ENCODE measurements at places on chromosomes 2 and 18.

GRCh38 chr2:101766871-101767739 lies 69.6 kb downstream of the MAP4K4 start:
- no peak for DNase-seq

DNA sequence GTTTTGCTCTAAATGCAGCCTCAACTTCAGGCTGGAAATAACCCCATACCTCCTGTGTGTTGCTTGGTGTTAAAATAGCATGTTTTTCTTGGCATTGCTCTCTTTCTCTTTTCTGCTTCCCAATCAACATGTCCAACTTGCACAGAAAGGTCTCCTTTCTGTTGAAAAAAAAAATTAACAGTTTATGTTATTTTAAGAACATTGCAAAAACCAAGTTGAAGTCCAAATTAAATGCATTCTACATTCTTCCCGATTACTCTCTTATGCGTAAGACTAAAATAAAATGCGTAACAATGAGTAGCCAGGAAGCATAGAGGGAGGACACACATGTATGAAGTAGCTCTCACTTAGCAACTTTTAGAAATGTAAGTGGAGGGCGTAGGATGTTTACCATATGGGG lies 1406.1 kb upstream of the NXPH2 start:
- DNase-seq: no peak

DNA sequence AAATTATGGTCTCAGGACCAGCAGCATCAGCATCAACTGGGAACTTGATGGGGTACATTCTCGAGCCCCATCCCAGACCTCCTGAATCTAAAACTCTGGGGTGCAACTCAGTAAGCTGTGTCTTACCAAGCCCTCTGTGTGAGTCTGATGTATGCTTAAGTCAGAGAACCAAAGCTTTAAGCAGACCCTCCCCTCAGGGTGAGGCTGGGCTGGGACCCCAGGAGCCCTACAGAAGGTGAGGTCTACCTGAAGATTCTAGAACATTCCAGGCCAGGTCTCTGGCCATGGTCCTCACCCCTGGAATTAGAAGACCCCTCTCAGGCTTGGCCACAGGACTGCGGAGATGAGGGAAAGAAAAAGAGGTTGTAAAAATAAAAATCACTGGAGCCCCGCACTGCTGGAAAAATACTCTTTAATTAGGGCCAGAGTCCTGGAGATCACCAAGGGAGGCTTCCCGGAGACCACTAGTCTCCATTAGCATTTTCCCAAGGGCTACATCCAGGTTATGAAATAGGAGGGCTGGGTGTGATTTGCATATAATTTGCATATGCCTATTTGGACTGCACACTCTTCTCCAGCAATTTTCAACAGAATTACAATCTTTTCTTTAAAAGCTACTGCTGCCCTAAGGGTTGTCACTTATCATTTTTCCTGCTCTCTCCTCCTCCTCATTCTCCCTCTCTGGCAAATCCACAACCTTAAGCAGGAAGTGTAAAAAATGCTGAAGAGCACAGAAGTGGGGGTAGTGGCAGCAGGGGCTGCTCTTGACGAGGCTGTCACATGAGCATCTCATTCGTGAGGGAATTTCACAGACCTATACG lies 100.2 kb downstream of the ZBTB7C start:
- DNase-seq: no peak

GRCh38 chr2:222776792-222777191 lies 84.0 kb upstream of the ACSL3 start:
- no peak for DNase-seq

DNA sequence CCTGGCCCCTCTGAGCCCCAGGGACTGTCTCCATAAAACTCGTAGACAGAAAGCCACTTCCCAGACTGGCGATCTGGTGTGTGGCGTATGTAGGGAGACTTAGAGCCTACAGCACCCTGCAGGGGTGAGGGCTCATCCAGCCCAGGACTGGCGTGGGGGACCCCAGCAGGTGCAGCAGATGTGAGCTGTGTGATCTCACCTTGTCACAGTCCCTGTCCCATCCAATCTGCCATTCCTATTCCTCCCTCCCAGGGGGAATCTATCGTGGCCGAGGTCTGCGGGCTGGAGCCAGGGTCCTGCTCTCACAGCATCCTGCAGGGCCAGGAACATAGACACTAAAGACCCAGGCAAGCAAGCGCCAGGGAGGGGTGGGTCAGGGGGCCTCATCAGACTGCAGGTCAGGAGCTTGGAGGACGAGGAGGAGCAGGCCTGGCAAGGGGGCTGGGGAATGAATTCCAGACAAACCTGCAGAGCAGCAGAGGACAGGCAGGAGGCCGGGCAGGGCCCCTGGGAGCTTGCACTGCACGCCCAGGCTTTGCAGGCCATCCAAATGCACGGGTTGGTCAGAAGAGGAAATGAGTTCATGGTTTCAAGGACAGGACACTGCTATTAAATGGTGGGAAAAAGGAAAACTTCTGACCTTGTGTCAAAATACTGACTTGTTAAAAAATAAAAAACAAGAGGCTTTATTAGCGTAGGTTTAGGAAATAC lies 32.5 kb downstream of the HS6ST1 start:
- DNase-seq: no peak

DNA sequence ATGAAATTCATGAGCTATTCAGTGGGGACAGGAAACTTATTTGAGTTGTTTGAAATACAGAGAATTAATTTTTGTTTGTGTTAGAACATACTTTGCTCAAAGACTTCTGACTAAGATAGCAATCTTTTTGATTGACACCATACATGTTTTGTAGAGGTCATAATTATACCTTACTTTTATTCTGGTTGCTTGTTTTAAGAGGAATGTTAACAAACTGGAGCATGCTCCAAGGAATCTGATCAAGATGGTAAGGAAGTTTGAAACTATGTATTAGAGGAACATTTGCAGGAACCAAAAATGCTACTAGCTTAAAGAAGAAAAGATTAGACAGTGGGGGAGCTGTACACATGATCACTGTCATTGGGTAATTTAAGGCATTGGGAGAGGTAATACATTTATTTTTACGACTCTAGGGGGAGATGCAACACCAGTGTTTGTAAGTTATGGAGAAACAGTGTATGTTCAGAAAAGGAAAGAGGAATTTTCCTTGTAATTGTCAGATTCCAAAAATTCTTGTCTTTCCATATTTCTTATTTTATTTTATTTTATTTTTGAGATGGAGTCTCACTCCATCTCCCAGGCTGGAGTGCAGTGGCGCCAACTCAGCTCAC lies 8.0 kb downstream of the AGFG1 start:
- no peak for DNase-seq

Measured in NCI-H1105 treated with DMSO at 0.1 percent for 48 hours (cell line).